ENCODE measurements at places on chromosomes 6 and 20.

- no peak for DNase-seq
Observed at GRCh38 chr20:9156529-9157280, 87.8 kb downstream of the PLCB4 start.

GRCh38 chr6:145818796-145819195 lies 4.2 kb upstream of the FBXO30 start:
- no peak for DNase-seq

GRCh38 chr6:85078058-85078457 lies 313.7 kb upstream of the TBX18 start:
- no peak for DNase-seq

DNA sequence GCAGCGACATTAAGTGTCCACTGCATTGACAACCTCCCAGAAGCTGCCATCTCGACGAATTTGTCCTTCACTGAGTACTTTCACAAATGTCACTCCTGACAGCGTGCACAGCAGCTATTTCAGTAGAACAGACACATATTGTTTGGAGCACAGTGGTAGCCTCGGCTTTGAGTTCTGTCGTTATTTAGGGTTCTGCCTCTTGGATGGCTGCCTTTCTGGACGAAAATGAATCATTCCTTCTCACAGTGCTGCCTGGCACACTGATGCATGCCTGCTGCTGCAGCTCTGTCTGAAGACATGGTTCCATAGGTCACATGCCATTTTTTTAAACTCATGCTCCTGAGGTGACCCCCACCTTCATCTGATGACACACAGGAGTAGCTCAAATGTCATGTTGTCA lies 477.0 kb downstream of the C6orf118 start:
- no peak for DNase-seq

DNA sequence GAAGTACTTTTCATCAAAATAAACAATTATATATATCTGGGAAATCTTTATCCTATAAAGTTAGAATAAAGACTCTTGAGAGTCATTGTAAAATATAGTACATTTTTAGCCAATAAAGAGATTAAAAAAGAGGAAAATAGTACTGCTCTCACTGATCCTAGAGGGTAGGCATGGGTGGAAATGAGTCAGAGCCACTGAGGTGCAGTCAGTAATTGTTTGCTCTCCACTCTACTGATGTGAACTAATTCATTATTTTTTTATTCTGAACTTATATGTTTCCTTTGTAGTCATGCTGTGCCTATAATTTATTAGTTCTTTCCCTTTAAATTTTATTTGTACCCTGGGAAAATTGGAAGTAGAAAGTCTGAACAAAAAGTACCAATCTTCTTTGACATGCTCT lies 1359.4 kb upstream of the GJE1 start:
- DNase-seq, result no peak

- DNase-seq, result no peak
Observed at GRCh38 chr20:25020901-25021301, 28.4 kb upstream of the APMAP start.

- DNase-seq, result no peak
Observed at GRCh38 chr6:146544616-146545182, 1.1 kb downstream of the RAB32 start.

DNA sequence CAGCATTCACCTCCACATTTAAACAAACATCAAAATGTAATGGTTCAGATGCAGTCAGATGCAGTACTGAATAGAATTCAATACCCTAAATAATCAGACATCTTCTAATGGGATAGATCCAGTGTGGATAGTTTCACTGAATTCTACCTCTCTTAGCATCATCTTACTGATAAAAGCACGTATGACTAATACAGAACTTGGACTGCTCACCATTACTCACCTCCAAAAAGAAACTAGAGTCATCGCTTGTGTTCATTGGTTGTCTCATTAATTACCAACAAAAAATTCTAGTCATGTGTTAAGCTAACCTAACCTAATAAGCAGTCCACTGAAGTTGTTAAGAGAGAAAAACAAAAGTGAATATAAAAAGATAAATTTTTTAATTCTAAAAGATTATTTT lies 165.9 kb upstream of the IRAK1BP1 start:
- no peak for DNase-seq

DNA sequence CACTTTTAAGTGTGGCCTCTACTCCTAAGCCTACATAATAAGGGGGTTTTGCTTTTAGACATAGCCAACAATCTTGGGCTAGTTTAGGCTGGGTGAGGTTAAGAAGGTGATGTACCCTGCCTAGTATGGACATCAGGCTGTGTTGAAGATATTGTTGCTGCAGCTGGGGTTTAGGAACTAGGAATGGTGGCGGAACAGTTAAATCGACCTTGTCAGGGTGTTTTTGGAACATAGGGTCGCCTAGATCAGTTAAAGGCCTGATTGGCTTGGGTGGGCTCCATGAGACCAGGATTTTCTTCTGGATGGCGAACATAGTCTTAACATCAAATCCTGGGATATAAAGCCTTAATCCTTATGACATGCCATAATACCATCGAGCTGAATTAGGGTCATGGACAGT lies 156.1 kb downstream of the TRIM27 start:
- DNase-seq, result no peak

DNA sequence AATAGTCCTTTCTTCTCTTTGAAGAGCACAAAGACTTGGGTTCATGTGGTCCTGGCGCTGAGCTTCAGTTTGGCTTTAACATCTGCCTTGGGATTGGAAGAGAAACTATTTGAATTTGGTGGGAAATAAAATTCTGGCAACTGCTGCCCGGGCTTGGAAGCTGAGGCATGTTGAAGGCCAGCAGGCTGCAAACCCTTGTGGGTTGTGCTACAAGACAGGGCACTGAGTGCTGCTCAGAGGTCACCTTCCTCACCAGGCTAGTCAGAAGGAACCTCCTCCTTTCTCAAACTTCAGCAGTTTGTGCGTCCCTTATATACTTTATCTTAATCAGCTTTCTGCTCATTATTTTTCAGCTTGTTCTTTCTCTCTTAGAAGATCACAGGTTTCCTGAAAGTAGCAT lies 238.4 kb upstream of the TBX18 start:
- DNase-seq, result no peak

- no peak for DNase-seq
Observed at GRCh38 chr6:121393731-121394505, 41.5 kb upstream of the GJA1 start.

DNA sequence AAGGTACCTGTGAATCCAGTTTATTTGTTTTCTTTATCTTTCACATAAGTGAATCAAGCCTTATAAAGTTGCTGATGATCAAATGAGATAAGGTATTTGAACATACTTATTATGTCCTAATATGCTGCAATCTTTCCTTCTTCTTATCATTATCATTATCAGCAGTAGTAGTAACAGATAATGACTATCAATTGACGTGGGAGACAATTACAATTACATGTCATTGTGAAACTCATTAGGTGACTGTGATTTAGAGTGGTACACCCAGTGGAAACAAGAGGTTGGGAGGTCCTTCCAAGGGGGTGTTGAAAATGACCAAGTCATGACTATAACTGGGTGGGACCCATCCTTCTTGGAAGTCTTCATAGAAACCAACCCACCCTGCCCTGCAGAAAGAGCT lies 2.8 kb downstream of the CLIC5 start:
- no peak for DNase-seq

GRCh38 chr20:52965380-52965779 lies 6.8 kb upstream of the TSHZ2 start:
- no peak for DNase-seq

- DNase-seq, result no peak
Observed at GRCh38 chr6:130368576-130368975, 2.8 kb downstream of the TMEM200A start.

DNA sequence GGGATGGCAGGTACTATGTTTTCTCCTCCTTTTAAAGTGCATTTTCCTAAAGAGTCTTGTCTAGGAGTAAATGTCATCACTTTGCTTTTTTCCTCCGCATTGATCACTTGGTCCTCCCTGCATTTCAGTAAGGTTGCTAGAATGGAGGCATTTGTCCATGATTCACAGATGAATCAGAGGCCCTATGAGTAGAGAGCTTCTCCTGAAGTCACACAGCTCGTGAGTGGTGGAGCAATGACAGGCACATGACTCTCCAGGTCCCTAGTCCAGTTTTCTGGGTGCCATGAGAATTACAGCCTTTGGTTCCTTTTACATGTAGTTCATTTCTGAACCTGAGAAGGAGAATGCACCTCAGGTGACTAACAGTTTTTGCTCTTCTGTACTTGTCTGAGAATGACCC lies 50.5 kb downstream of the HLA-A start:
- DNase-seq, result no peak

GRCh38 chr6:149962461-149963211 lies 1.1 kb upstream of the ULBP1 start:
- DNase-seq, result no peak

- DNase-seq, result no peak
Observed at GRCh38 chr20:10511170-10511508, 76.0 kb downstream of the SLX4IP start.

DNA sequence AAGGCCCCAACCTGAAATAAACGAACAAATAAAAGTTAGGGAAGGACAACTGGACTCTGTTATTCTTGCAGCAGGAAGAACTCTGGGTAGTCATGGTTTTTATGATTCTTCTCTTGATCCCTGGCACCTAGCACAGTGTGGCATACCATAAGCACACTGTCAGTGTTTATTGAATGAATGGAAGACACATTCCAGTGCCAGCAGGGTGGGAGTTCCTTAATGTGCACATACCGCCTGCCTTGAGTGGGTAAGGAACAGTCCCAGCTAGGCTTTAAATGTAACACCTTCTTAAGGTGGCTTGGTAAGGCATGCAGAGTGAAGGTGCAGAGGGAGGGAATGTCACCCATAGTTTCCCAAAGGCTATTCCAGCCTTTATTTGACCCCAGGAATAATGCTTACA lies 162.9 kb upstream of the CEP162 start:
- no peak for DNase-seq

- DNase-seq, result no peak
Observed at GRCh38 chr6:15952231-15953151, 176.4 kb upstream of the MYLIP start.

GRCh38 chr20:31565699-31566318 lies 39.3 kb upstream of the ID1 start:
- DNase-seq, result no peak

Data from GM12864 (cell line).